ENCODE measurements at places on chromosomes 2 and 18. TPM values are rescaled to one million over a fixed set of nuclear protein-coding genes. Genes with fewer than 3 reads are reported as not detected.

GRCh38 chr2:222360146-222360545, 61.3 kb upstream of the PAX3 start:
- H3K27me3 ChIP-seq = peaks cover 5% of the 10 kb centered on the region
- DNase-seq = no peak
- H3K36me3 ChIP-seq = no peaks in the 10 kb centered on the region
- H3K27ac ChIP-seq = peak overlapping the region; percentile 39

DNA sequence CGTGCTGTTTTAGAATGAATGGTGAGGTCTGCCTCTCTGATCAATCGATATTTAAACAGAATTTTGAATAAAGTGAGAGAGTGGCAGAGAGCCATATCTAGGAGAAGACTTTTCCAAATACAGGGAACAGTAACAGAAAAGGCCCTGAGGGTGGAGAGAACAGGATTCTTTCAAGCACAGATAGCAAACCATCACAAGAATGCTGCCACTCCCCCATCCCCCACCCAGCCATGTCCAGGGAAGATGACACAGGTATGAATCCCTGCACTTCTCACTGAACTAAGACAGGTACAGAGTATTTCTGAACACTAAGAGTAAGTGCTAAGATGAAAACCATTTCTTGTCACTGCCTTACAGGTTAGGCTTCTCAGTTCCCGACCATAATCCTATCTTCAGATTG, 23.6 kb downstream of the LRATD1 start:
- DNase-seq = no peak
- H3K36me3 ChIP-seq = no peaks in the 10 kb centered on the region
- peaks cover 18% of the 10 kb centered on the region for H3K4me1 ChIP-seq
- H3K27me3 ChIP-seq = no peaks in the 10 kb centered on the region
- no peak overlapping the region for H3K4me3 ChIP-seq
- H3K27ac ChIP-seq = no peak overlapping the region

DNA sequence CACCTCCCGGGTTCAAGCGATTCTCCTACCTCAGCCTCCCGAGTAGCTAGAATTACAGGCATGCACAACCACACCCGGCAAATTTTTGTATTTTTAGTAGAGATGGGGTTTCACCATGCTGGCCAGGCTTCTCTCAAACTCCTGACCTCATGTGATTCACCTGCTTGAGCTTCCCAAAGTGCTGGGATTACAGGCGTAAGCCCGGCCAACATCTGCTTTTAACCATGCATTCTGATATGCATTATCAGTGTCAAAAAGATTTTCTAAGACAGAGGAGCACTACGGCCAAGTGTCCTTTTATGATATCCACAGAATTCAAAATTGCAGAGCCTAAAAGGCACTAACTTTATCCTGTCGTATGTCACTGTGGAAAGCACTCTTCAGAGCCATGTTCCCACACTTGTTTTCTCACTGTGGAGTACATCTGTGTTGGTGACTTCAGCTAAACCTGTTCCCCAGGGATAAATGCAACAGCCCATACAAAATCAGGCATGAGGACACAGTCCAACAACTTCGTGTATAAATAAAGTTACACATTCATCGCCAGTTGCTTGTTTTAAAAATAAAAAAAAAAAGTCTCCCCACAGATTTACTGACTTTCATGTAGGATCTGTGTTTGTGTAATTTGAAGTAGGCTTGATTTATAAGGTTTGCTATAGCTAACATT, 56.4 kb downstream of the STK25 start:
- H3K27ac ChIP-seq = no peak overlapping the region
- peaks cover 3% of the 10 kb centered on the region for H3K27me3 ChIP-seq
- no peaks in the 10 kb centered on the region for H3K4me1 ChIP-seq
- no peaks in the 10 kb centered on the region for H3K36me3 ChIP-seq
- DNase-seq = no peak
- H3K4me3 ChIP-seq = no peak overlapping the region

The CD8A gene
- total RNA-seq = 0.59 TPM

The RAPGEF4 gene
- 8.7 TPM for total RNA-seq

GRCh38 chr2:101429453-101429852, 42.1 kb upstream of the CREG2 start:
- H3K4me3 ChIP-seq = no peak overlapping the region
- no peaks in the 10 kb centered on the region for H3K36me3 ChIP-seq
- peaks cover 5% of the 10 kb centered on the region for H3K27me3 ChIP-seq
- H3K27ac ChIP-seq = no peak overlapping the region

The RTTN gene
- total RNA-seq = 21.0 TPM

DNA sequence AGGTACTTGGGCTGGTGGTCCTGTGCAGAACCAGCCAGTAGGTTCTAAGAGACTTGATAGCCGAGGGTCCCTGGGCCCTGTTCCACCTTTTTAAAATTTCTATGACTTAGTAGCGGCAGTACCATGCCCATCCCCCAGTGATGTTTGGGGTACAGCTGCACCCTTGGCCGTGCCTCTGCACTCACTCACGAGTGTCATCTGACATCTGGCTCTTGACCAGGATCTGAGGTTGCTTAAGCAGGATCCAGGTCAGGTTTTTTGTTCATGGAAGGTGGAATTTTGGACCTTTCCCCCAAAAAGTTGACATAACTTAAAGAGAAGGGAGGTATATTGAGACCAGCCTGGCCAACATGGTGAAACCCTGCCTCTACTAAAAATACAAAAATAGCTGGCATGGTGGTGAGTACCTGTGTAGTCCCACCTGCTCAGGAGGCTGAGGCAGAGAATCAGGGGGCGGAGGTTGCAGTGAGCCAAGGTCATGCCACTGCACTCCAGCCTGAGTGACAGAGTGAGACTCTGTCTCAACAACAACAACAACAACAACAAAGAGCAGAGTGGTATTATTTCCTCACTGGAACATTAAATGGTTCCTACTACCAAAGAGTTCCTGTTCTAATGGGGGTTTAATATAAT, 163.6 kb downstream of the NEDD4L start:
- DNase-seq = no peak
- no peak overlapping the region for H3K4me3 ChIP-seq
- peaks cover 31% of the 10 kb centered on the region for H3K4me1 ChIP-seq
- H3K27me3 ChIP-seq = peaks cover 5% of the 10 kb centered on the region
- peak overlapping the region; percentile 28 for H3K27ac ChIP-seq

The TRPM8 gene
- total RNA-seq = not detected

Data from glutamatergic neuron (in vitro differentiated cells).